AG20443 (cell line): ENCODE measurements at places on chromosomes 7 and 10.

DNA sequence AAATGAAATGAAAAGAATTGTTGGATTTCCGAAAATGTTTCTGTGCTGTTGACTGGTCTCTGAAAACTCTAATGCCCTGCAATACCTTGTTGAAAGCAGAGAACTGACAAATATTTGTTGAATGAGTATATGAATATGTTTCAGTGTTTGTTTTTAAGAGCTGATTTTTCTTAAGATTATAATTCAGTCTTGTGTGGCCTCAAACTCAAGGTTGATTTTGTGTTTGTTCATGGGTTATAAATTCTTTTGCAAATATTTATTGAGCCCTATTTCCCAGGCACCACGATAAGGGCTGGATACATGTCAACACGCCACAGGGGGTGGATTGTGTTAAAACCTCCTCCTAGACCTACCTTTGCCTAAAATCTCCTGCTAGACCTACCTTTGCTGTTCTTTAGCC lies 203.9 kb upstream of the PLPP4 start:
- DNase-seq, result no peak

- no peak for DNase-seq
Measured at GRCh38 chr7:90988996-90989765, 275.1 kb upstream of the FZD1 start.

GRCh38 chr7:153524070-153524601 lies 528.1 kb upstream of the DPP6 start:
- no peak for DNase-seq

- peak; percentile 39 for DNase-seq
Measured at GRCh38 chr10:13271552-13272163, 28.2 kb downstream of the PHYH start.

- DNase-seq, result peak; percentile 18
Measured at GRCh38 chr7:22356010-22356691, 803 bp downstream of the RAPGEF5 start.

- no peak for DNase-seq
Measured at GRCh38 chr7:7720193-7720592, 1.8 kb upstream of the RPA3 start.

GRCh38 chr7:96479015-96479645 lies 157.2 kb upstream of the SLC25A13 start:
- no peak for DNase-seq

- DNase-seq, result no peak
Measured at GRCh38 chr7:101832205-101832631, 14.8 kb downstream of the CUX1 start.

- DNase-seq, result no peak
Measured at GRCh38 chr7:28573651-28574301, 161.5 kb downstream of the CREB5 start.

GRCh38 chr10:71045204-71045809 lies 156.9 kb upstream of the PCBD1 start:
- DNase-seq, result no peak

DNA sequence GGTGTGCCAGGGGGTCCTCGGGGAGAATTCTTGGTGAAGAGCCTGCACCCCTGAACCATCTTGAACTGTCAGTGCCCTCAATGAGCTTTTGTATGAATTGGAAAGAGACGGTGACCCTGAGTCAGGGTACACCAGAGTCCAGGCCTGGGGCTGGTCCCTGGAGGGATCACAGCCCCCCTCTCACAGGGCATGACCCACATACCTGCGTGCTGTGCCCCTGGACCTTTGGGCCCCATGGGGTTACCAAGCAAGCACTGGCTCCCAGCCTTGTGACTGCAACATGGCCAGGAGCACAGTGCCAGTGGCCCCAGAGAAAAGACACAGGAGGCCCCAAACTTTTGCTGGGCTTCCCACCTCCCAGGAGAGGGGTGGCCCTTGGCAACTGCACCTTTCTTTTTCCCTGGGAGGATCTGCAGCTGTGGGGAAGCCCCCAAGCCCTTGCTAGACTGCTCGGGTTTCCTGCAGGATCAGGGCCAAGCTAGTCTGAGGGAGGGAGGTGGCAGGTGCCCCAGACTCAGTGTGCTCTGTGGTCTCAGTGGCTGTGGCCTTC lies 153.5 kb downstream of the ZNF248 start:
- DNase-seq, result peak; percentile 1

DNA sequence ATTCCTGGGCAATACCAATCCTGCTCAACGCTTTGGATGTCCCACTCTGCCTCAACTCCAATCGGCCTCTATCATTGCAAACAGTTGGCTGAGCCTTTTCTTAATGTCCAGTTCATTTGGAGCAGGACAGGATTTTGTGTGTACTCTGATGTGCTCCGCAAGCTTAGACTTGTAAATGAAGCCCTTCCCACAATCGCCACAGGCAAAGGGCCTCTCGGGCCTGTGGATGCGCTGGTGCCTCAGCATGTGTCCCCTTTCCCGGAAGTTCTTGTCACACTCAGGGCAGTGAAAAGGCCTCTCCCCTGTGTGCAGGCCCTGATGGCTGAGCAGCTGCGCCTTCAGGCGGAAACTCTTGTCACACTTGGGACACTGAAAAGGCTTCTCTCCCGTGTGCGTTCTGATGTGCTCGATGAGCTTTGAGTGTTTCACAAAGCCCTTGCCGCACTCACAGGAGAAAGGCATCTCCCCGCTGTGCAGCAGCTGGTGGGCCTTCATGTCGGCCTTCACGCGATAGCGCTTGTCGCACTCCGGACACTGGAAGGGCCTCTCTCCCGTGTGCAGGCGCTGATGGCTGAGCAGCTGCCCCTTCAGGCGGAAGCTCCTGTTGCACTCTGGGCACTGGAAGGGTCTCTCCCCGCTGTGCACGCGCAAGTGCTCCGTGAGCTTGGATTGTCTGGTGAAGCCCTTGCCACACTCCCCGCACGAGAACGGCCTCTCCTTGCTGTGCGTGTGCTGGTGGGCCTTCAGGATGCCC lies 20.0 kb downstream of the ZNF786 start:
- no peak for DNase-seq

GRCh38 chr7:28077616-28078015 lies 103.0 kb downstream of the JAZF1 start:
- no peak for DNase-seq

DNA sequence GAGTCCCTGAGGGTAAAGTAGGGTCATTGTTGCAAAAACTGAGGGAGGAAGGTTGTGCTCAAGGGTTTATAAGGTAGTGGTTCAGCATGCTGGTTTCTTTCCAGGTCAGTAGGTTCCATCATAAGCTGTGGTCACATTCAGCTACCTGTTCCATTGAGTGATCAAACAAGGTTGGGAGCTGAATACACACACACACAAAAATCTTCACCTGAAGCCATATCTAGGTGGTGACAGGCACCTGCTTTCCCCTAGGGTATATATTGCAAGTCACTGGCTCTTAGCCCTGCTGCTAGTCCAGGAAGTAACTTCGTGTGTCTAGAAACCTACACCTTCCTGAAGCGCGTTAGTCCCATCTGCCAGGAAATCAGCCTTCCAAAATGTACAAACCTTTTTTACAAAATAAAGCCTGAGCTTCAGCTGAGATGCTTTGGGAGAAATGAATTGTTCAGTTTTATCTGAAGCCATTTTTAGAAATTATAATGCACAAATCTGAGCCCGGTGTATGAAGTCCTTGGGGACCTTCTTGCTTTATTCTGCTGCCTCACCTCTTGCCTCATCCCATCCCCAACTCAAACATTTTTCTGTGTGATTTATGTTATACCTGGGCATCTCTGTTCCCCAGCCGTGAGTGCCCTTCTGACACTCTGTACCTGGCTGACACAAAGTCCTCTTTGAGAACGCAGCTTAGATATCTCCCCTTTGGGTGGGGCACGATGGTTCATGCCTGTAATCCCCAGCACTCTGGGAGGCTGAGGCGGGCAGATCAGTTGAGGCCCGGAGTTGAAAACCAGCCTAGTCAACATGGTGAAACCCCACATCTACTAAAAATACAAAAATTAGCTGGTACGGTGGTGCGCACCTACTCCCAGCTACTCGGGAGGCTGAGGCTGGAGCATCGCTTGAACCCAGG lies 10.6 kb upstream of the LAMTOR4 start:
- DNase-seq, result no peak
